ENCODE measurements at places on chromosomes 11 and 22.
A peak's percentile ranks its signal among the peaks of the same experiment; 100 is the strongest.

DNA sequence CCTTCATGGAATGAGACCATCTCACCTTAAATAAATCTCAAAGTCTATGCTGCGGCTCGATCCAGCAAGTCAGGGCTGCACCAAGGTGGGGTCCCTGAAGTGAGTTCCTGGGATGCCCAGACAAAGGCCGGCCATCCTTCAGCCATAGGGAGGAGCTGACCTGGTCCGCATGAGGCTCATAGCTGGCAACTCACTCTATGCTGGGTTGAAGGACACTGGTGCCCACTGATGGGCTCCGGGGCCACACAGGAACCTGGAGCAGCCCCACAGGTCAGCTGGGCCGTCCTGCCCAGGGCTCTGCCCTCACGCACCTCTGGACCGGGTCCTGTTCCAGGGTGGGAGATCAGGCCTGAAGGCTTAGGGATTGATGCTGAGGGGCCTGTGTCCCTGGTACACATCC, 1339.3 kb downstream of the TBC1D22A start:
- no peak for DNase-seq

- no peak for DNase-seq
Observed at GRCh38 chr11:123298488-123299447, 103.7 kb upstream of the CLMP start.

- no peak for DNase-seq
Observed at GRCh38 chr22:22030493-22031182, 48.1 kb upstream of the TOP3B start.

- peak; percentile 27 for DNase-seq
Observed at GRCh38 chr11:122069707-122070360, 46.2 kb downstream of the BLID start.

DNA sequence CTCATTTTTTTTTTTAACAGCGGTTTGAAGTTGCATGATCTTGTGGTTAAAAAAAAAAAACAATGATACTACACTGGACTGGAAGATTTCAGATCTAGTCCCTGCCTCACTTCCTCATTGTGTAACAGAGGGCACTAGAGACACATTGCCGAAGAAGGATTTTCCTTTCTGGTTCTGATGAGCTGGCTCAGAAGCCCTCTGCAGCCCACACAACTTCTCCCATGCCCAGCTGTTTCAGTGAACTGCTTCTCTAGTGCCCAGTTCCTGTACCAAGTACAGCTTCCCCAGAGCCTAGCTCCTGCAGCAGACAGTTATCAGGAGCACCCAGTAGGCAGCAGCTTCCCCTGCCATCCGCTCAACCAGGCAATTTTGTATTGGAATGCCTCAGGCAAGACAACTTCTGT, 29.5 kb upstream of the ANO5 start:
- DNase-seq: peak; percentile 6

GRCh38 chr11:58658623-58659022, 36.2 kb downstream of the CNTF start:
- no peak for DNase-seq

DNA sequence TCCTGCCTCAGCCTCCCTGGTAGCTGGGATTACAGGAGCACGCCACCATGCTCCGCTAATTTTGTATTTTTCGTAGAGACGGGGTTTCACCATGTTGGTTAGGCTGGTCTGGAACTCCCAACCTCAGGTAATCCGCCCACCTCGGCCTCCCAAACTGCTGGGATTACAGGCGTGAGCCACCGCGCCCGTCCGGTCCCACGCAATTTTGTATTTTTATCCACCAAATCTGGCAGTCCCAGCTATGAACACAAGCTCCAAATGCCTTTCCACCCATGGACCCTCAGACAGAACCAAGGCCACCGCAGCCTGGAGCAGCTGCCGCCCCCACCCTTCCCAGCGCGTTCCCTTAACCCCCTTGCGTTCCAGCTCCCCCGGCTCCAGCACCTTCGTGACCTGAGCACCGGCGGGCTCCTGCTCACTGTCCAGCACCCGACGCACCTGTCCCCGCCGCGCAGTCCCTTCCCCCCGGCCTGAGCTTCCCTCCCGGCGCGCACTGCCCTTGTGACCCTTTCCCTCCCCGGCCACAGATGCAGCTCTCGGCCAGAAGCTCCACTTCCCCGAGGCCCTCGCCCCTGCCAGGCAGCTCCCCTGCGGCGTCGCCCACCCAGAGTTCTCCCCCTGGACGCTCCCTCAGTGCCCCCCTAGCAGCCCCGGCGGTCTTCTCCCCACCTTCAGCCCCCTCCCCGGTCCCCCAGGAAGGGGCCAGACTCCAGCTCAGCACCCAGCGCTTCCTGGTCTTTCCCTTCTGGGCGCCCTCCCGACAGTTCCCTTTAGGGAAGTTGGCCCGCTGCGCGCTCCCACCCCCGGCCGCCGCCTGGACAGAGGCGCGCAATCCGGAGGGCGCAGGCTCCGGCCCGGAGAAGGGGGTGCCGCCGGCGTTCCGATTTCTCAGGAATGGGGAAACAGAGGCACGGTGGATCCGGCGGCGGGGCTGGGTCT, 5.6 kb upstream of the ZBED4 start:
- DNase-seq: no peak

- no peak for DNase-seq
Observed at GRCh38 chr11:115905341-115906000, 401.3 kb upstream of the CADM1 start.

DNA sequence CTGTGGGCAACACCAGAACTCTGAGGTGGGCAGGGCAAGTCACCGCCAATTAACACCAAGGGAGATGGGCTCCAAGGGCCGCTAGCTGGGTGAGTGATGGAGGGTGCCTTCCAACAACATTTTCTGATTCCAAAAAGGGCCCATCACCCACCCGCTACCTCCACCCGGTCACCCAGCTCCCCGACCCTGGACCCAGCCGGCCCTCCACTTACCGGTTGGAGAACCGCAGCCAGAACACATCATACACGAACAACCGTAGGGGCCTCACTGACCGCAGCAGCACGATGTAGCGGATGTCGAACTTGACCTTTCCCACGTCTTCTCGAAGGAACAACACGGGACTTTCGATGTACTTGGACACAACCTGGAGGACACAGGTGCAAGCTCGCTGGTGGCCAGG, 14.7 kb downstream of the TTLL12 start:
- no peak for DNase-seq

- no peak for DNase-seq
Observed at GRCh38 chr22:25403284-25403810, 161.1 kb upstream of the GRK3 start.

- DNase-seq: no peak
Observed at GRCh38 chr11:2416765-2417164, 16.2 kb downstream of the TSSC4 start.

DNA sequence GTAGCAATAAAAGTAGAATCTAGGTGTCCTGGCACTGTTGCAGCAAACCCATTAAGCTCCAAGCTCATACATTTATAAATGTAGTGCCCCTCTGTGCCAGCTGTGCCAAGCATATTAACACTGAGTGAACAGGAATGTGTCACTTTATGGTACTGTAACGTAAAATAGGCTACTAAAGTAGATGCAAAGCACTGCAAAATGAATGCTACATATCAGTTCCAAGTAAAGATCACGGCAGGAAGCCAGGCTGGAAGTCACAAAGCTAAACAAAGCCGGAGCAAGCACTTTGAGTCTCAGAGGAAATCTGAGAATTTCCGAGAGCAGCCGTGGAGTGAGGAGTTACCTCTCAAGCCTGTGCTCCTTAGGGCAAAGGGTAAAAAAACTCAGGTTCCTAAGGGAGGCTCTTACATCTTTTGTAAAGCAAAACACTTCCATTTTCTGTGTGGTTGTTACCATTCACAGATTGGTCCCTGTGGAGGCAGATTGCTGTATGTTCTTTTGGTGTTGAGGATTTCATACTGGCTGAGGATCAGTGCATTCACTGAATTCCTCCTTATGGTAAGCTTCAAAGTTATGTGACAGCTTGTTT, 85.7 kb downstream of the WNT11 start:
- no peak for DNase-seq

- DNase-seq: no peak
Observed at GRCh38 chr11:15059132-15059915, 14.1 kb upstream of the CALCB start.

DNA sequence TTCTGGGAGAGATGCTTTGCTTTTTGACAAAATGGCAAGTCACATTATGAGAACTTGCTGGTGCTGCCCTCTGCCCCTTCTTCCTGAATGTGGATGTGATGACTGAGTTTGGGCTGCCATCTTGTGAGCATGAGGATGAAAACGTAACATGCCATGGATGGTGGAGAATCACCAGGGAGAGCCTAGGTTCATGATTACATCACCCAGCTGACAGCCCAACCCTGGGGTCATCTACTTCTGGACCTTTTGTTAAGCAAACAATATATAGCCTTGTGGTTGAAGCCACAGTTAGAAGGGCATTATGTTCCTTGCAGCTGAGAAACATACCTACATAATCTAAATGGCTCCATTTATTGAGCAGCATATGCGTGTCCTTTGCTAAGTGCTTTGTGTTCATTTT, 321.5 kb downstream of the KIRREL3 start:
- DNase-seq: no peak

- DNase-seq: no peak
Observed at GRCh38 chr11:110035357-110035756, 57.8 kb upstream of the ZC3H12C start.

- DNase-seq: no peak
Observed at GRCh38 chr11:111370902-111371578, 8.0 kb downstream of the POU2AF1 start.

DNA sequence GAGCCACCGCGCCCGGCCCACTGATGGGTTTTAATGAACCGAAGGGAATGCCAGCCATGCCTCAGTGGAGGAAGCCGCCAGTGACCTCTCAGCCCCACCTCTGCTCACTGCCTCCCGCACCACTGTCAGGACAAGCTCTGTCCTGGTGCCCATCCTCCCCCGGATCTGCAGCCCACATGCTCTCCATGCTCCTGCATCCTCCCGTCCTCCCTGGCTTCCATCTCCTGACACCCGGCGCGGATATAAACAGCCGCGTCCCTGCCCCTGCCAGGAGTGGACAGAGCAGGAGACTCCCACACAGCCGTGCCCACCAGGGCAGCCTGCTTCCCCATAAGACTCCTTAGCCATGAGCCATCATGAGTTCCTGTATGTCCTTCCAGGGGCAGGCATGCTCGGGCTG, 26.9 kb downstream of the MACROD1 start:
- no peak for DNase-seq

- peak; percentile 90 for DNase-seq
Observed at GRCh38 chr22:45645526-45646414, 25.9 kb upstream of the ATXN10 start.

GRCh38 chr11:56782167-56782847, 33.8 kb upstream of the OR9G4 start:
- DNase-seq: no peak

DNA sequence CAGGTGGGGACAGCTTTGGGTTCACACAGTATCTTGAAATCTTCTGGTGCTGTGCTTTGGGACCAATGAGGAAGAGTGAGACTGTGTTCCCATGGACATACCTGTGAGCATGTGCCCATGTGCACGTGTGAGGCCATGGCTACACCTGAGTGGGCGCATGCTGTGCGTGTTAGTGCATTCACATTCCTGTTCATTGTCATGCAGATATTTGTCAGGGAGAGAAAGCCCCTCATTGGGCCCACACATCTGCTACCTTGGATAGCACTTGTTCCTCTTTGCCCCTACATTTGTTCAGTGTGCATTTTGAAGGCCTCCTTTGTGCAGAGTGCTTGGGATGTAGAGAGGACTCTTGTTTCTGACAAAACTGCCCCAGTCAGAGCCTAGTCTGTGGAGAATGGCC, 154.3 kb upstream of the E2F8 start:
- DNase-seq: no peak

GRCh38 chr11:3138178-3139085, 26.7 kb downstream of the OSBPL5 start:
- DNase-seq: no peak

DNA sequence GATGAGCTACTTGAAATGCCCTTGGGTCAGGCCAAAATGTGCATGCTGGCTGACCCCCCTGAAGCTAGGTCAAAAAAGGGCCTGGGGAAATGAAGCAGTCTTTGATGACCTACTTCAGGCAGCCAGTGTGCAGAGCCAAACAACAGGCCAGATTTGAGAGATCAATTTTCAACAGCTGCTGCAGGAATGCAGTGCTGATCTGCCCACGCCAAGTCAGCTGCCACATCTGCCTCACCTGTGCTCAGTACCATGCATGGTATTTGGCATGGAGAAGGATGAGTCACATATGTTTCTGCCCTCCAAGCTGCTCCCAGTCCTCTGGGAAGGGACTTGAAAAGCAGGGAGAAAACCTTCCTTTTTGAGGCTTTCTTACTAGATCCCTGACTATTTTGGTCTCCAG, 35.8 kb downstream of the MTNR1B start:
- peak; percentile 85 for DNase-seq

DNA sequence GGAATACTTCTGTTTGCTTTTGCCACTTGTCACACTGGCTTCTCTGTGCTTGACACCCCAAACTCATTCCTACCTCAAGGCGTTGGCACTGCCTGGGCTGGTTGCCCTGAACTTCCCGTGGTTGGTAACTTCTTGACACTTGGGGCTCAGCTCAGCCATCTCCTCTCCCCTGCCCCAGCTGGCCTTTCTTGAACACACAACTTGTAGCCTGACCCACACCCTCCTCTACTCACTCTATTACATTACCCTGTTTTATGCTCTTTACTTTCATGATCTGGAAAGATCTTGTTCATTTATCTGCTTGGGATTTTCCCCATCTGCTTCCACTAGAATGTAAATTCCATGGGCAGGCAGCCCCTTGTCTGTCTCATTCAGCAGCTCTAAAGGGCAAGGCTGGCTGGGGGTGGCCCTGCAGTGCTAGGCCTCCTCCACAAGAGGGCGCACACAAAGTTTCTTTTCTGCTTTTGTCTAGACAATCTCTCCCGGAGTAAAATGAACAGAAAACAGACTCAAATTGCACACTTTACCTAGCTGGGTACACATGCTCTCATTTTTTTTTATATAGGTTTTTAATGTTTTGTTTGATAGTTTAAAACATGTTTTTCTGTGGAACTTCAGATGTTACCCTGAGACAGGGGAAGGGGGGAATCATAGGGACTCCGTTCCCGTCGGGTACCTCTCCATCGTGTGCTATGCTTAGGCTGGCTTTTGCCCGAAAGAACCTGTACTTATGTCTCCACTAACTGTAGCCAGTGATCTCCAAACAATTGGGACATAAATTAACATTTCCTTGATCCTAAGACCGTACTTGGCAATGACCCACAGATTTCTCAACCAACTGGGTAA, 16.4 kb upstream of the MRGPRX2 start:
- peak; percentile 69 for DNase-seq

GRCh38 chr22:45308957-45309421, 745 bp upstream of the FAM118A start:
- no peak for DNase-seq

GRCh38 chr11:108498046-108498815, at the start of gene POGLUT3:
Gene POGLUT3 (minus strand): TSS chr11:108498384. CDS start chr11:108498366, 18 bp downstream.
- DNase-seq: peak; percentile 68

- no peak for DNase-seq
Observed at GRCh38 chr22:48740731-48741405, 1086.8 kb downstream of the BRD1 start.

GRCh38 chr11:108708173-108708572, 43.3 kb downstream of the DDX10 start:
- DNase-seq: no peak

DNA sequence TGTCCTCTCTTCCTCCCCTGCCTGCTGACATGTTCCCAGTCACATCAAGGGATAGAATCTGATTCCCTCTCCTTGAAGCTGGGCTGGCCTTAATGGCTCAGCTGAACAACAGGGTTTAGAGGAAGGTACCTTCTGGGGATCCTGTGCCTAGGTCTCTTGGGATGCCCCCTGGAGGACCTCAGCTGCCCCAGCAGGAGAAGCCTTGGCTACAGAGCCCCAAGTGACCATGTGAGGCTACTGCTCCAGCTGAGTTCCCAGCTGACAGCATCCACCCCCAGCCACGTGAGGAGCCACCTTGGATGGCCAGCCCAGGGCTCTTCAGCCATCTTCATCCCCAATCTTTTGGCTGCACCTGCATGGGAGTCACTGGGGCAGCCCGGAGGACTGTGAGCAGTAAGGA, 1499.3 kb downstream of the TBC1D22A start:
- no peak for DNase-seq
